ENCODE measurements at places on chromosomes 12 and 14. TPM values are rescaled to one million over a fixed set of nuclear protein-coding genes. Genes with fewer than 3 reads are reported as not detected.

The IL22 gene
- not detected for total RNA-seq

The TTLL5 gene
- 14.1 TPM for total RNA-seq

The OVCH1 gene
- 0.35 TPM for total RNA-seq

The DDX51 gene
- total RNA-seq, result 5.7 TPM

The NUAK1 gene
- 8.0 TPM for total RNA-seq

The MDM2 gene
- 61.8 TPM for total RNA-seq

The KRT8 gene
- 1.1 TPM for total RNA-seq

The TMCC3 gene
- 16.3 TPM for total RNA-seq

The INF2 gene
- 31.1 TPM for total RNA-seq

The DPF3 gene
- 1.3 TPM for total RNA-seq

The SLC38A2 gene
- total RNA-seq, result 107 TPM

The TRPV4 gene
- total RNA-seq, result 0.13 TPM

The ZDHHC22 gene
- total RNA-seq, result 0.09 TPM

The YEATS4 gene
- 15.0 TPM for total RNA-seq

The AQP2 gene
- total RNA-seq, result not detected

The GPR68 gene
- 0.35 TPM for total RNA-seq

The CMA1 gene
- 0.13 TPM for total RNA-seq

The TMTC1 gene
- total RNA-seq, result 34.7 TPM

The JAG2 gene
- total RNA-seq, result 23.8 TPM

The PCED1B gene
- 0.22 TPM for total RNA-seq
